ENCODE measurements at places on chromosomes 12 and 14.

GRCh38 chr12:33245434-33245833 lies 194.2 kb downstream of the SYT10 start:
- DNase-seq = no peak

- DNase-seq = no peak
Observed at GRCh38 chr12:56029166-56029519, 8.3 kb downstream of the IKZF4 start.

DNA sequence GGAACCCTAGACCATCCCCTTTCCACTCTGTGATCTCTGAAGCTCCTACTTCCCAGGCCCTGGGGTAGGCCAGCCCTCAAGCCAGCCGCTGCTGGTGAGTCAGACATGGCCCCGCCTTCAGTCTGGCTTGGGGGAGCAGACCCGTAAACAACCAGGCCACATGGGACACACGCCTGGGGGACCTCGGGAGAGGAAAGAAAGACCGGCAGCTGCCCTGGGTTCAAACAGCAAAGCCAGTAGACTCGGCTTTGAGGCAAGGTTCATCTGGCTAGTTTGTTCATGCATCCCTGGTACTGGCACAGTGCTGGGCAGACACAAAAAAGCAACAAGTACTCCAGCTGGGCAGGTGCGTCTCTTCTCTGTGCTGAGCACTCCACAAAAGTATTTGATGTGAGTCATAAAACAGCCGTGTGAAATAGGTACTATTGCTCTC lies 101.9 kb downstream of the SETD3 start:
- DNase-seq = no peak

GRCh38 chr12:52691076-52691840 lies 11.1 kb upstream of the KRT1 start:
- peak; percentile 21 for DNase-seq

DNA sequence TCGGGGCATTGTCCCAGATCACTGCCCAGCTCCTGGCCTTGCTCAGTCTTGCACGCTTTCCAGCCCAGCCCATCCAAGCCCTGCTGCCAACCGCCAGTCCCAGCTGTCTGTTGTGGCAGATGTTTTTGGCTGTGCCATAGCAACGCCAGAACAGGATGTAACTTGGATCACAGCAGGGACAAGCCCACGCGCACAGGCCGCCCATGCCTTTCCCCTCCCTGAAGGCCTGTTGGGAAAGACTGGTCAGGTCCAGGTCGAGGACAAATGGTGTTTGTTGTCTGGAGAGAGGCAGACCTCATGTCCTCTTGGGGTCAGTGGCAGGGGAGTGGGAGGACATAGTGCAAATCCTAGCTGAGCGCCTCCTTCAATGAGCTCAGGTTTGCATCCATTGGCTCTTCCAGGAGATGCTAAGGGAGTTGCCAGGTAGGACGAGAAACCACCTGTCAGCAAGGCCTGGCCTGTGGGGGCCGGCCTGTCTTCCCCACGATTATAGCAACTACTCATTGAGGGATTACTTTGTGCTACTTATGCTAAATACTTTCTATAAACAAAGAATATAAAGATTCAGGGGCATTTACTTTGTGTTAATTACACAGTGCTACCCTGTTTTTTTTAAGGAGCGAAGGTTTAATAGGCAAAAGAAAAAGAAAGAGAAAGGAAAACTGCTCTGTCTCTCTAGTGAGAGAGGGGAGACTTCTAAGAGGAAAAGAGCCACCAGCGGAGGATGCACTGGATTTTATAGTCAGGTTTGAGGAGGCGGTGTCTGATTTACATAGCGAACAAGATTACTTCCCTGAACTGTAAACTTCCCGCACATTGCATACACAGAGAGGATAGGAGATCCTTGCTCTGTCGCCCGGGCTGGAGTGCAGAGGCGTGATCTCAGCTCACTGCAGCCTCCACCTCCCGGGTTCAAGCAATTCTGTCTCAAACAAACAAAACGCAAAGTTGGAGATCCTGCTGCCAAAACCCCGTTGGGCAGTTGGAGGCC lies 42.8 kb upstream of the CORO1C start:
- DNase-seq = no peak

DNA sequence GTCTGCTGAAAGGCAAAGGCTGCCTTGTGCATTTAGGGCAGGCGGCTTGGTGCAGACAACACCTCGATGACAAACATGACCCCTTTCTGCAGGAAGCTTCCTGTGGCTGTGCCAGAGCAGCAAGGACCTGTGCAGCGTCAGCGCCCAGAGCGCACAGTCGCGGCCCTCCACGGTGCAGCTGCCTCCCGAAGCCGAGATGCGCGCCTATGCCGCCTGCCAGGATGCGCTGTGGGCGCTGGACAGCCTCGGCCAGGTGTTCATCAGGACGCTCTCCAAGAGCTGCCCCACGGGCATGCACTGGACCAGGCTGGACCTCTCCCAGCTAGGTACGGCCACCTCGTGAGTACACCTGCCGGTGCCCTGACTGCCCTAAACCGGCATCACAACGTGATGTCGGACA lies 57.3 kb downstream of the ANKRD9 start:
- DNase-seq = no peak

DNA sequence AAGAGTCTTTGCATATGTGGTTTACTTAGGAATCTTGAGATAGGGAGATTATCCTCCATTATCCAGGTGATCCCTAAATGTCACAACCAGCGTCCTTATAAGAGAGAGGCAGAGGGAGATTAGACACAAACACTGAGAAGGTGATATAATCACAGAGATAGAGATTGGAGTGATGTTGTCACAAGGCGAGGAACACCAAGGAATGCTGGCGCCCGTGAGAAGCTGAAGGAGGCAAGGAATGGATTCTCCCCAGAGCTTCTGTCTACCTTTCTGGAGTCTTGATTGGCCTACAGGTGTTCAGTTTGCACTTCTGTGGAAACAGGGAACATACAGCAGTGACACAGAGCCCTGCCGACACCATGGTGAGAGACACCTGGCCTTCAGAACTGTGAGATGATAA lies 101.6 kb downstream of the ANO4 start:
- no peak for DNase-seq

DNA sequence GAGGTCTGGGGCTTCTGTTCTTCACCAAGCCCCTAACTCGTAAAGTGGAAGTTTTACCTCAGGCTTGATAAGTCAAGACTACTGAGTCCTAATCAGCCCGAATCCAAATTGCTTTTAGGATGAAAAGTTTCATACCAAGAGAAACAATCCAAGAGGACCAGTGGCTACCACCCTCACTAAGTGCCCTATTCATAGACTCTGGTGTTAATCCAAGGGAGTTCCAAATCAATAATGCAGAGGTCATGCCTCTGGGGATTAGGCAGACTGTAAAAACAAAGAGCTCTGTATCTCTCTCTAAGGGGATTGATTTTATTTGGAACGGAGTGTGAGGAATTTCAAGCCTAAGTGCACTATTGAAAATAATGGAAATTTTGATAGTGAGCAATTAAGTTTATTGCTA lies 76.3 kb upstream of the LMNTD1 start:
- no peak for DNase-seq

- no peak for DNase-seq
Observed at GRCh38 chr14:92729634-92730358, 18.6 kb downstream of the LGMN start.

GRCh38 chr12:38350342-38351174 lies 34.0 kb downstream of the ALG10B start:
- no peak for DNase-seq

GRCh38 chr14:93928184-93929047 lies 1.3 kb downstream of the FAM181A start:
- DNase-seq = no peak

- no peak for DNase-seq
Observed at GRCh38 chr12:129483111-129483893, 420.5 kb downstream of the TMEM132D start.

- DNase-seq = no peak
Observed at GRCh38 chr14:102206918-102207317, 67.2 kb downstream of the WDR20 start.

- no peak for DNase-seq
Observed at GRCh38 chr12:97275256-97275655, 187.3 kb upstream of the RMST start.

DNA sequence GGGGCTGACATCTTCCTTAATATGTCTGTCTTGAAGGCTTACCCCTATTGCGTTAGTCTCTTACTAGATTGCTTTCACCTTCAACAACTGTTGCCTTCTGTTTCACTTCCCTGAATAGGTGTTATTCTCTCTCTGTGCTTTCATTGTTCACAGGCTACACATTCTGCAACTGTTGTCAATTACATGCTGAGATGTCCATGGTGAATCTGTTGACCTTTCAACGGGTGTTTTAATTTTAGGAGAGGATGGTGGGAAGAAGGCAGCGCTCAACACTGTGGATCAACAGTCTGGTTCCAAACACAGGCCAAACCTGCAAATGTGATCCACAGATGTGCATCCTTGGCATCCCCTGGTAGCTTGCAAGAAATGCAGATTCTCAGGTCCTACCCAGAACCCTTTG lies 101.9 kb downstream of the DACT1 start:
- DNase-seq = no peak

Measured in T-helper 1 cell (primary cell).